ENCODE measurements at places on chromosomes 11 and 22. TPM values are rescaled to one million over a fixed set of nuclear protein-coding genes. Genes with fewer than 3 reads are reported as not detected.

RAB3IL1 gene
- 9.5 TPM for polyA plus RNA-seq

CST6 gene
- polyA plus RNA-seq, result not detected

OR4C46 gene
- polyA plus RNA-seq, result not detected

DNA sequence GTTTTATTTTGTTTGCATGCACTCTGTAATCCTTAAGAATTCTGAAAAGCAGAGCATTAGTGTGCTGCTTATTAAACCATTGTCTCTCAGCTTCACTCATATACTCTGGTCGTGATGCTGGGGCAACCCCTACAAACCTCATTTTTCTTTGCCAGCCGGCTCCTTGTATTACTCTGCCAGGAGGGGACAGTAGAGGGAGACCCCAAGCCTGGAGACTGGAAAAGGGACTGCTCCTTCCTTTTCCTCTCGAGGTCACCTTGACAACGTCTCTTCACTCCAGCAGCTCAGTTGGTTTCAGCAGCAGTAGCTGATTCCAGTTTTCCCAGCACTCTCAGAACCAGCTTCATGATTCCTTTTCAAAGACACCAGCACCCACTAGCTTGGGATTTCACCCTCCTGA is 2.8 kb upstream of the JHY start:
- no peak overlapping the region for H3K27ac ChIP-seq
- no peaks in the 10 kb centered on the region for H3K36me3 ChIP-seq
- no peak overlapping the region for H3K4me3 ChIP-seq

DNA sequence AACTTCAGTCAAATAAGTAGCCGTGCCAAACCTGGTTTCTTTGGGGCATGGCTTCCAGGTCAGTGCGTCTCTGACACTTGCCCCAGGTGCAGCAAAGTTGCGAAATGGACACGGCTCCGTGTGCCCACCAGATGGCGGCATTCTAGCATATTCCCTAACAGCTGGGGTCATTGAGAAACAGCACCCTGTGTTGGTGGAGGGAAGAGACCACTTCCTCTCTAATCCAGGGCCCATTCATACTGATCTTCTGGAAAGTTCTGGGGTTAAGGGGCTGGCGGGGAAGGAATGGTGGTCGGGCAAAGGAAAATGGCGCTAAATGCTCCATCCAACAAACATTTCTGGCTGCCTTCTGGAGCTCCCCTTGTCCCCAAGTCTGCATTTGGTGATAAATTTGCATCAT is 141.2 kb upstream of the TIMP3 start:
- H3K27me3 ChIP-seq, result no peaks in the 10 kb centered on the region
- H3K27ac ChIP-seq, result no peak overlapping the region
- no peak overlapping the region for H3K4me3 ChIP-seq
- DNase-seq, result peak; percentile 80

DNA sequence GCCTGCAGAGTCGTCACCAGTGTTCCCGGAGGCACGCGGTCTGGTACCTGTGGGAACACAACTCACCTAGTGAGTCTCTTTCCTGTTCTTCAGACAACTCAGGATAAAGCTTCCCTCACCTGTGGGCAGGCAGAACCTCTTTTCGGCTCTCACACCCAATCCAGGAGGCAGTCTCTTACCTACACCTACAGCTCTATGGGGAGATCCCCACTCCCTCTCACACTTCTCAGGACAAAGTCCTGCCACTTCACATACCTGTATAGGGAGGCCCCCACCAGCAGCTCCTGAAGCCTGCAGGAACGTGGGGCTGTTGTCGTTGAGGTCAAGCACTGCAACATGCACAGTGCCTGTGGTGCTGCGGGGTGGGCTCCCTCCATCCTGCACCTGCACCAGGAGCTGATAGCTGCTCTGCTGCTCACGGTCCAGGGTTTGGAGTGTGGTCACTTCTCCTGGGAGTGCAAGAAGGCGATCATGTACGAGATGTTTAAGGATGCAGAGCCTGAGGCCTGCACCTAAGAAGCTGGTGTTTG is 12.2 kb upstream of the TPP1 start:
- no peak for DNase-seq
- no peak overlapping the region for H3K4me3 ChIP-seq
- H3K4me1 ChIP-seq, result no peaks in the 10 kb centered on the region
- H3K36me3 ChIP-seq, result no peaks in the 10 kb centered on the region
- H3K27ac ChIP-seq, result no peak overlapping the region
- H3K27me3 ChIP-seq, result no peaks in the 10 kb centered on the region
